Stimulated activated CD4-positive, alpha-beta T cell treated with anti-CD3 and anti-CD28 coated beads, Interleukin-2, amount 100 ng/mL, for 24 hours (primary cell): ENCODE measurements at places on chromosomes 16 and 17.
A peak's percentile ranks its signal among the peaks of the same experiment; 100 is the strongest.

GRCh38 chr17:40287494-40288369, at the start of gene CDC6:
Gene CDC6, plus strand, starts transcription at chr17:40287879. Its CDS starts 1,542 bp downstream, at chr17:40289421.
- peak; percentile 98 for DNase-seq

DNA sequence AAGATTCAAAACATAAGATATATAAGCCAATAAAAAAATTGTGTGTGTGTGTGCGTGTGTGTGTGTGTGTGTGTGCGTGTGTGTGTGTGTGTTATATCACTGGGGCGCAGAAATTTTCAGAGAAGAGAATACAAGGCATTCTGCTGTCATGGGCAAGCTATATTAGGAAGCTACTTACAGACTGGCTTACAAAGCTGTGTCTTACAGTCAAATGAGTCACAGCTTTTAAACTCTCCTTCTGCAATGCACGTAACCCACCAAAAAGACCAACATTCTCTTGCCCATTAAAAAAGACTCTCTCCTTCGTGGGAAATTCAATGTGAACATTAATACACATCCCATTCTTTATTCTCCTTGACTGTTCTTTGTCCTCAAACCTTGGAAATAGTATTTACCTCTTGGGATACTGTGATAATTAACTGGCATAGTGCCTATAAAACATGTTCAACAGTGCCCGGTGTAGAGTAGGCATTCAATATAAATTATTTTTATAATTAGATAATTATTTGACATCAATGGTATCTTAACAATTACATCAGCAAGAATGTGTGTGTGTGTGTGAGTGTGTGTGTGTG, 860.4 kb upstream of the SOX9 start:
- DNase-seq = no peak

- no peak for DNase-seq
Observed at GRCh38 chr17:76131692-76132573, 9.1 kb downstream of the FOXJ1 start.

DNA sequence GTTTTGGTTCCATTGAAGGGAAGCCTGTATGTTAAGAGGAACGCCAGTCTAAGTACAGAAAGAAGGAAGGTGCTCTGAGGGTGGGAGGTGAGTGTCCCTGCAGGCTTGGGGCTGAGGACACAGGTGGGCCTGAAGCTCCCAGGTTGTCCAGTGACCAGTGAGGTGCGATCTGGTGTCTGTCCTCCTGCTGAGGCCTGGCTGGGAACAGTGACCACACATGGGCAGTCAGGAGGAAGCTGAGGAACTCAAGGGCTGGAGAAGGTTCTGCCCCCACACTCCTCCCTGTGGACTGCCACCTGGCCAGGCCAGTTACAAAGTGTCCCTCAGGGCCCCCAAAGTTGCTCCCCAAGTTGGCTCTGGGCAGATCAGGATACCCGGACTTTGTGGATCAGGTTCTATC, 102.1 kb downstream of the N4BP1 start:
- DNase-seq = no peak

GRCh38 chr16:79769270-79769927, 168.9 kb upstream of the MAF start:
- DNase-seq = no peak

DNA sequence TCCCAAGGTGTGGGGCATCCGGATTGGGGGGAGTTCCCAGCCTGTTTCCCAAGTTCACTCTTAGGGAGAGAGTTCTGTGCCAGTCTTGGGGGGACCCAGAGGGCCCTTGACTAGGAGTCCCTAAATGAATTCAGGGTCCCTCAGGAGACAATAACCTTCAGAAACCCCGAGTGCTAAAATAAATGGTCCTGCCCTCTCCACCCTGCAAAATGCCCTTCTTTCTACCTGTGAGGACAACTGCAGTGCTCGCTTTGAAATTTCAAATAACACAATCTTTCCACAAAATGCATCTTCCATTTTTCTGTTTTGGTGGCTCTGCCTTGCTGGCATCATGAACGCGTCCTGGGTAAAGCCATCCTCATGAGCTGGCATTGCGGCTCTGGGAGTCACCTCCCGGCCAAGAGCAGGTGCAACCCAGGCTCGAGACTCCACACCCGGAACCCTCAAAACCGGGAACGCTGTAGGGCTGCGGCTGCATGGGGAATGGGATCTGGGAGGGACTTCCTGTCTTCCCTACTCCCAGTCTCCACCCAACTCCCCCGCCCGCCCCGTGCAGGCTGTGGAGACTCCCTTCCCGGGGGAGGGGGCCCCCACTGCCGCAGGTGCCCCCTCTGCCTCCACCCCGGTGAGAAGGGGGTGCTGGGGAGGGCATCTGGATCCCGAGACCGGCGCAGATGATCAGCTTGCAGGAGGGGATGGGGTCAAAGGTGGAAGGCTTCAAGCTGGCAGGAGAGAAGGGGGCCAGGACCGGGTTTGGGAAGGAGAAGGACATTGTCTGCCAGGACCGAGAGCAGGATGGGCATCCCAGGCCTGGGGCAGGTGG, at the start of gene ZNF205:
ZNF205 (plus strand) TSS at position 529 of the 823 bp plus-strand sequence. CDS start 845 bp downstream, outside the sequence.
- DNase-seq = no peak

- no peak for DNase-seq
Observed at GRCh38 chr17:11797803-11798202, 199.5 kb downstream of the ZNF18 start.

- DNase-seq = no peak
Observed at GRCh38 chr16:22323173-22323958, 26.2 kb downstream of the POLR3E start.

DNA sequence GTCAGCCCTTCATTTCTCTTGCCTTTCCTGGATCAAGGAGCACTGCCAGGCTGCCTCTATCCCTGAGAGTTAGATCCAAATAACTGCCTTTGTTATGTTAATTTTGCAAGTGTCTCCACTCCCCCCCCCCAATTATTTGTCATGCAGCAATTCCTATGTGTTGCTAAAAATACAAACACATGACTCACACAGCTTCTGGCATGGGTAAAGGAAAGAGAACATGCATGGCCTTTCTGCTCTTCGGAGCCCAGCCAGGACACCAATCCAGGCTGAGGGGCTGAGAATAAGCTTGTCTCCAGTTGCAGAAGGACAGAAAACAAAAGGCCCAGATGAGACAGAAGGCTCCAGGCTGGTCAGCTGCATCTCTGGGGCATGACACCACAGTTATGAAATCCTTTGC, 148.0 kb upstream of the TNRC6C start:
- no peak for DNase-seq

DNA sequence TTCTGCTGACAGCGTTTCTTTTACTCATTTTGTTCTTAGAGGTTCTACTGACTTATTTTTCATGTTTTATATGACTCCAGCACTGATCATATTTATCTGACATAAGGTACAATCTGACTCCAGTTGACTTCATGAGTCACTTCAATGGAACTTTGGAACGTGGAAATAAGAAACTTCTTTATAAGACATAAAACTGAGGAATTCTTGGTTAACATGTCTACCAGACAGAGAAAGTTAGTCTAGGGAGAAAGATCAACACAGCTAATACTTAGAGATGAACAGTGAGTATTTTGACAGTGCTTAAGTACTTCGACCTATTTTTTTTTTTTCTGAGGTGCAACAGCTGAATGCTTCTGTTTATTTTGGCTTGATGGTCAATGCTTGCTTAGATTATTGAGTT, 679.5 kb downstream of the KCNJ2 start:
- no peak for DNase-seq

DNA sequence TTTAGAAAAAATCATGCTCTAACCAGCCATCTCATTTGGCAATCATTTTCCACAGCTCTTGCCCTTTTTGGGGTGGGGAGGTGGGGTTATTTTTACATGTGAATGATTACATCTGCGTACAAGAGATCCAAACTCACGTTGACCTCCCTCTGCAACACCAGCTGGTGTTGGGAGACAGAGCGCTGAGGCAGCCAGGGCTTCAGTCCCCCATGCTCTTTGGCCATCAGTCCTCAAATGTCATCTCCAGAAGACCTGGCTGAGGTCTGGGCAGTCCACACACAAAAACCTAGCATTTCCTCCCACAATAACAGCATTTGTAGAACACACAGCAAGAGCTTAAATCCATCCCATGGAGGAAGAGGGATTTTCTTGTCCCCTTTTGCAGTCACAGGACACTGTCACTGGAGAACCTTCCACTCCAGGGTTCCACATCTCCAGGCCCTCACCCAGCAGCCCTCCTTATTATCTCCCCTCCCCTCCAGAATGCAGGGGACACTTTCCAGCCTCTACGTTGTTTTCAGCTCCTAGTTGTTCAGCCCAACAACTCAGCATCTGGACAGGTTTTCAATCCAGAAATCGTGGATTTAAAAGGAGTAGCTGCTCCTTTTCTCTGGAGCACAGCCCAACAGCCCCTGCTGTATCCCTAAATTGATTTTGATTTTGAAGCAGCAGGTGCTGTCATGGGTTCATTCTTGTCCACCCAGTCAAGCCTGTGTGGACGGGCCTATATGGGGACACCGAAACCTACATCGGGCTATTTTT, 21.1 kb downstream of the MEOX1 start:
- DNase-seq = no peak

DNA sequence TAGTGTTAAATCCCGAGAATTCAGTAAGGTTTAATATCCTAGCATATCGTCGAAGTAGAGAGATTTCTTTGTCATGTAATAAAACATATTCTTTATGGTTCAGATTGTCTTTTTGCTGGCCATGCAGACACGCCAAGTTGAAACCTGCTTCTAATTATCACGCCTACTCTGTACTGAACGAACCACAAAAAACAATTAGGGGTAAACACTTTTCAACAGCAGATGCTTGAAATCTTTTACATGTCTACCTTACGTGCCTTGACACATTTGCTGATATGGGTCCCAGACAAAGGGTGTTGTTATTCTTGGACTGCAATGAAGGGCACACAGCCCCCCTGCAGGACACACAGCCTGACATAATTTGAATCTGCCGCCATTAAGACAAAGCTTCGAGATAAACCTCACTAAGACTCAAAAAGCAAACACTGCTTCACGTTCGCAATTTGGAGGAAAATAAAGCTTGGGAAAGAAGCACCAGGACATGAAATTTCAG, 13.3 kb downstream of the WIPI1 start:
- no peak for DNase-seq

DNA sequence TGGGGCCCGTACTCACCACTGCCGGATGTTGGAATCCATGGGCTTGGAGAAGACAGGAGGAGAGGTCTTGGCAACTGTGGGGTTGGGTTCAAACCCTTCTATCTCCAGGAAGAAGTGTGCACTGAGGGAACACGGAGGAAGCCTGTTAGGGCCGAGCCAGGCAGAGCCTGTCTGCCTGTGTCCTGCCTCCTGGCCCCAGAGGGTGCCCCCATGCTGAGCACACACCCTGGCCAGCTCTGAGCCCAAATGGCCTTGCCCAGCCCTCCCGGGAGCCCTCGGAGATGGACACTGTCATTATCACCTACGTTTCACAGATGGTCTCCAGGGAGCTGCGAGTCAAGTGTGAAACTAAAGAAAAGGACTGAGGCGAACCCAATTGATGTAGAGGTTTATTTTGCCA, 12.5 kb downstream of the TRPV3 start:
- DNase-seq = no peak

DNA sequence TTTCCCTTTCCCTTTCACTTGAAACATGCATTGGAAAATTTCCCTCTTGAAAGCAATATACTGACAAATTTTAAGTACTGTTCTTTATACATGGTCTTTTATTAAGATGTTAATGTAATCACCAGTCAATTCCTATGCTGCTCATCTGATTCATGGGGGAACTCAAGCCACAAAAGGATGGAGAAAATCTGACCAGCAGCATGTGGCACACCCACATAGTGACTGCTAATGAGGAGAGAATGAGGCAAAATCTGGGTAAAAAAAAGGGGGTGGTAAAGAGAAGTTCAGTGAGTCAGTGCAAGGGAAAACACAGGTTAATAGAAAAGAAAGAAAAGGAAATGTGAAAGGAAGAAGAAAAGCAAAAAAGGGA, 11.3 kb downstream of the RFFL start:
- DNase-seq = no peak

DNA sequence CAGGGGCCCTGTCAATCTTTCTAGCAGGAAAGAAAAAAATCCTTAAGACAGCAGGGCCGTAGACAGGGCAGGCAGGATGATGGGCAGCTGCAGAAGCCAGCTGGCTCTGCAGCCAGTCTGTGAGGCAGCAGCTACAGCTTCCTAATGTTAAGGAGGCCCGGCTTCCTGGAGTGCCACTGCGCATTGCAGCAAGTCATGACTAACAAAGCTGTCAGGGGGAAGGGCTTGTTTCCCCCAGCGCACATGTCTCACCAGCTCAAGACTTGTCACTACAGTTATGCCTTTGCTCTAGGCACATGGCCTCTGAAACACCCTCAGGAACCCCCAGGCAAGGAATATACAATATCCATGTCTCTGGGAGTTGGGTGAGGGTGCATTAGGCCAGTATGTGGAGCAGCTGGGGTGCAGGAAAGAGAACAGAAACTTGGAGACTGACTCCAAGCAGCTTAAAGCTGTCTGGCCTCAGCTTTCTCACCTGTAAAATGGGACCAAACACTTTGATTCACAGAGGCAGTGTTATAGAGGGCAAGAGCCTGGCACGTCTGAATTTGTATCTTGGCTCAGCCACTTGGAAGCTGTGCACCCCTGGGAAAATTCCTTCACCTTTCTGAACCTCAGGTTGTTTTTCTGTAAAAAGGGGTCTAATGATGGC, 220.0 kb downstream of the HAPSTR1 start:
- DNase-seq = no peak

DNA sequence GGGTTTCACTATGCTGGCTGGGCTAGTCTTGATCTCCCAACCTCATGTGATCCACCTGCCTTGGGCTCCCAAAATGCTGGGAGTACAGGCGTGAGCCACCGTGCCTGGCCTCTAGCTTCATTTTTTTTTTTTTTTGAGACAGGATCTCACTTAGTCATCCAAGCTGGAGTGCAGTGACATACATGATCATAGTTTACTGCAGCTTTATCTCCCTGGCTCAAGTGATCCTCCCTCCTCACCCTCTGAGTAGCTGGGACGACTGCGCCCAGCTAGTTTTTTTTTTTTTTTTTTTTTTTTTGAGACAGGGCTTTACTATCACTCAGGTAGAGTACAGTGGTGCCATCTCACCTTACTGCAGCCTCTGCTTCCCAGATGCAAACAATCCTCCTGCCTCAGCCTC, 9.7 kb downstream of the RPA1 start:
- DNase-seq = no peak

GRCh38 chr16:56478281-56479049, 27.1 kb downstream of the OGFOD1 start:
- DNase-seq = no peak

DNA sequence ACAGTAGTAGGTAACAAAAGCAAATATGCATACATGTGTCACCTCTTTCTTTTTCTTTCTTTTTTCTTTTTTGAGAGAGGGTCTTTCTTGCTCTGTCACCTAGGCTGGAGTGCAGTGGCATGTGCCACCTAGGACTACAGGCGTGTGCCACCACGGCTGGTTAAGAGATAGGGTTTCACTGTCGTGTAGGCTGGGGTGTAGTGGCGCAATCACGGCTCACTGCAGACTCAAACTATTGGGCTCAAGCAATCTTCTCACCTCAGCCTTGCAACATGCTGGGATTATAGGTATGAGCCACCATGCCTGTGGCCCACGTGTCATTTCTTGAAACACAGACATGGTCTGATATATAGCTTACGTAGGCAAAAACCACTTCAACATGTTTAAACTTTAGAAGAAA, 397.7 kb upstream of the PMFBP1 start:
- no peak for DNase-seq

GRCh38 chr17:39782481-39782880, 44.7 kb downstream of the GRB7 start:
- DNase-seq = no peak

- DNase-seq = peak; percentile 77
Observed at GRCh38 chr17:59786536-59787319, 79.3 kb downstream of the VMP1 start.
